ENCODE measurements at places on chromosomes 16 and 17.
A peak's percentile ranks its signal among the peaks of the same experiment; 100 is the strongest.

- DNase-seq = peak; percentile 99
Measured at GRCh38 chr17:21287703-21288449, 3.4 kb downstream of the MAP2K3 start.

GRCh38 chr16:17104654-17105053, 366.1 kb downstream of the XYLT1 start:
- DNase-seq = no peak

GRCh38 chr16:24070851-24071250, 185.3 kb upstream of the CACNG3 start:
- DNase-seq = peak; percentile 52

DNA sequence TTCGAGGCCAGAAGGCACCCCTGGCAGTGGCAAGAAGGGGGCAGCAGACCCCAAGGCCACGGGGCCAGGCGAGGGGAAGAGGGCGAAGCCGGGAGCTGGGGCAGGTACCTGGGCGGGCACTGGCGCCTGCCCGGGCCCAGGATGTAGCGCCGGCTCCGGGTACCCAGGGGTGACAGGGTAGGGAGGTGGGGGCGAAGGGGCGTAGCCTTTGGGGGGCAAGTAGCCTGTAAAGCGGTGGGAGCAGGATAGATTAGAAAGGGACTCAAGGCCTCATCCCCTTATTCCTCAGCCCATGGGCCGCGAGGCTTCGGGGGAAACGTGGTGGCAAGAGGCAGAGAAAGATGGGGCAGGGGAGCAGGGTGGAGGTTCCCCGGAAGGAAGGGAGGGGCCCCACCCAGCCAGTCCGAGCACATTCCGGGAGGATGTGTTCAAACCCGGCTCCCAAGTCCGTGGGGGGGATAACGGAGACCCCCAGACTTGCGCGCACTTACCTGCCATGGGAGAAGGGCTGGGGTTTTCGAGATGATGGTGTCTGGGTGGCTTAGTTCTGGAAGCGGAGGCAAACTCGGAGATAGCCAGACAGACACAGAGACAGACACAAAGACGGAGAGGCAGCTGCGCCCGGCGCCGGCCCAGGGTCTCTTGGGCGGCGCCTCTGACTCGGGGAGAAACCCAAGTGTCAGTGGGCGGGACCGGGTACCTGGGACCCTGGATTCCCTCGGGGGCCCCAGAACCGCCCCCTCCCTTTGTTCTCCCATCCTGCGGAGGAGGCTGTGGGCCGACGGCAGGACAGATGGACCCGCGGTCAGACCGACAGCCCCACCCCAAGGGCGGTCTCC, 493 bp downstream of the PLSCR3 start:
- DNase-seq = peak; percentile 16

DNA sequence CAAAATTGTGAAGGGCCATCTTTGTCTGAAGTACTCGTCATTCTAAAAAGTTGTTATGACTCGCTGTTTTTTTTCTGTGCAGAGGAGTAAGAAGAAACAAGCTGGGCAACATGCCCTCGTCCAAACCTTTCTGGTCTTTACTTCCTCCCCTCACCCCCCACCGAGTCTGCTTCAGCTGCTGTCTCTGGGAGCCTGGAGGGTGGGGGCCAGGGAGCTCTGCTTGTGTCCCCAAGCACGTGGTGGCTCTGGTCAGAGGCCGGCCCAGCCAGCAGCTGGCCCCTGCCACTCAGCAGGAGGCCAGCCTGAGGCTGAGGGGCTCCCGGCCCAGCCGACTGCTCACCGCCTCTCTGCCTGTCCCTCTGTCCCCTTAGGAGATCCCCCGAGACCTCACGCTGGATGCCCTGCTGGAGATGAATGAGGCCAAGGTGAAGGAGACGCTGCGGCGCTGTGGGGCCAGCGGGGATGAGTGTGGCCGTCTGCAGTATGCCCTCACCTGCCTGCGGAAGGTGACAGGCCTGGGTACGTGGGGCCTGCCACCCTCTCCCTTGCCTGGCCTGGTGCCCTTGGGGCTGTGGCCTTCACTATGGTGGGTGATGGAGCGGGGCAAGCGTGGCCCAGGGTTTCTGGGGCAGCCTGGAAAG, 53.7 kb upstream of the LGALS9 start:
- DNase-seq = no peak

DNA sequence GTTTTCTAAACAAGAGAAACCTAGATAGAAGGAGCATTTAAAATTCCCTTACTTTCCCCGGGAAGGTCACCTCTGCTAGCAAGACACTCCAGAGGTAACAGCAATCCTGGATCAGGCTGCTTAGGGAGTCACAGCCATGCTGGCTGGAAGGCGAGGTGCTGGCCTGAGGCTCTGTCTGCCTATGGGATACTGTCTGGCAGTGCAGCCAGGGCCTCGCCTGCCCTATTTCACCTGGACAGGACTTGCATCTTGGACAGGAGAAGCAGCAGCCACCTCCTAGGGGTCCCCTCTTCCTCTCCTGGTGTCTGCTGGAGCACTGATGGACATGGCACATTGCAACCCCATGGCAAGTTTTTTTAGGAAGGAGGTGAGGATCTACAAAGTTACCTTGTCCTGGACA, 15.1 kb downstream of the FA2H start:
- no peak for DNase-seq

DNA sequence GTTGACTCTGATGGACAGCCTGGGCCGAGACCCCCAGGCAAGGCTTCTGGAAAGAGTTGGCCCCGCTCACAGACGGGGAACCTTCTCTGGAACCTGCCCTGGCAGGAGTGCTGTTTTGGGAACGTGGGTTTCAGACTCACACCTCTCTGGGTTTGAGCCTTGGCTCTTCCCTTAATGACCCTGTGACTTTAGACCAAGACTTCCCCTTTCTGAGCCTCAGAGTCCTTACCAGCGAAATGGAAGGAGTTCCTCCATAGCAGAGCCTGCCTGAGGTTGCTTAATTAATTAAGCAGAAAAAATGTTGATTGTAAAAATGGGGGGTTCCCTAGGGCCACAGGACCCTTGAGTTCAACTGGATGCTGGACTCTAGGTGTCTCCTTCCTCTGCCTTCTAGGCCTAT, 408.2 kb downstream of the SEC14L1 start:
- DNase-seq = peak; percentile 55

GRCh38 chr16:65842067-65842466, 524.4 kb upstream of the CDH5 start:
- DNase-seq = no peak

- peak; percentile 53 for DNase-seq
Measured at GRCh38 chr17:37829592-37830123, 84.8 kb upstream of the HNF1B start.

- no peak for DNase-seq
Measured at GRCh38 chr16:48053418-48053745, 102.4 kb downstream of the ABCC12 start.

DNA sequence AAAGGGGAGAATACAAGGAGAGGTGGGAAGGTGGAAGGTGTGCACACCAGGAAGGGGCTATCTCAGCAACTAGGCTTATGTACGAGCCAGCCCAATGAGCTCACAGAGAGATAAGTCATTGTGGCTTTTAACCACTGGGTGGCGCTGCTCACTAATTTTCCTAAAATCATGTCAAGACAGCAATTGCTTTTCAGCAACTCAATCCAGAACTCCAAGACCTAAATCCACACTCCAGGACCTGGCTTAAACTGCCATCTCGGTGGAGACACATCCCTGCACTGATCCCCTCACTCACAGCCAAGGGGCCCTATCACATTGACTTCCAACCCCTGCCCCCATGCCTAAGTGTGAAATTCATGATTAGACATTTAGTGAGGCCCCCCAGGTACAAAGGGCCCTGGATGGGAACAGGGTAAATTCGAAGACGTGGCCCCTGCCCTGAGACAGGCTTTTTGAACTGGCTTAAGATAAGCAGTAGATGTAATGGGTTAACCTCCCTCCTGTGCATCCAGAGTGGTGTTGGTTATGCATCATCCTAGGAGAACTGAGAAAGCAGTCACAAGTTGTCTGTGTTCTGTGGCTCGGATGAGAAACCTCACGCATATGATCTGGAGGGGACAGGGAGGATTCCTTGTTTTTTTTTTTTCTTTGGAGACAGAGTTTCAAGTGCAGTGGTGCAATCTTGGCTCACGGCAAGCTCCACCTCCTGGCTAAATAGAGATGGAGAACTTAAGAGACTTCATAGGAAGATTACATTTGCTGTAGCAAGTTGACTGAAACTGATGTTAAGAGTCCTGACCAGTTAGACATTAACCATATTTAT, 11.5 kb downstream of the CCL16 start:
- DNase-seq = peak; percentile 90

DNA sequence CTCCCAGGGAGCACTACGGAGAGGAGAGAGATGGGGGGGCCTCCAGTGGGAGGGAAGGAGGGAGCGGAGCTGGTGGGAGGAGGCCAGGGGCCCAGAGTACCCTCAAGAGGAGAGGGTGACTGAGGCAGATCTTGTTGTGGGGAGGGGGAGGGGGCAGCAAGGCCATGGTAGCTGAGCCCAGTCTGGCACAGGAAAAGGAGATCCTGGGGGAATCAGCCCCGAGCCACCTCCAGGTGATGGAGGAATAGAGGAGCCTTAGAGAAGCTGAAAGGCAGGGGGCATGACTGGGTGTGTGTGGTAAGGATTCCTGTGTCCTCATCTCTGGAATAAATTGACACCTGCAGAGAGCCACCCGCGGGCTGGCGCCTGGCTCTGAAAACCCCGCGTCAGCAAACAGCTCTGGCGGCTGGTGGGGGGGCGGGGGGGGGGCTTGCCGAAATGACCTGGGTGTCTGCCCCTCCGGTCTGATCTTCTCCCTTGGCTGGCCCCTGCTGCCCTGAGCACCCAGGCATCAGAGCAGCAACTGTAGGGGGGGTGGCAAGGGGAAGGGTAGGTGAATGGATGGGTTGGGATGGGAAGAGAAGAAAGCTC, 1.3 kb upstream of the NLGN2 start:
- DNase-seq = no peak

DNA sequence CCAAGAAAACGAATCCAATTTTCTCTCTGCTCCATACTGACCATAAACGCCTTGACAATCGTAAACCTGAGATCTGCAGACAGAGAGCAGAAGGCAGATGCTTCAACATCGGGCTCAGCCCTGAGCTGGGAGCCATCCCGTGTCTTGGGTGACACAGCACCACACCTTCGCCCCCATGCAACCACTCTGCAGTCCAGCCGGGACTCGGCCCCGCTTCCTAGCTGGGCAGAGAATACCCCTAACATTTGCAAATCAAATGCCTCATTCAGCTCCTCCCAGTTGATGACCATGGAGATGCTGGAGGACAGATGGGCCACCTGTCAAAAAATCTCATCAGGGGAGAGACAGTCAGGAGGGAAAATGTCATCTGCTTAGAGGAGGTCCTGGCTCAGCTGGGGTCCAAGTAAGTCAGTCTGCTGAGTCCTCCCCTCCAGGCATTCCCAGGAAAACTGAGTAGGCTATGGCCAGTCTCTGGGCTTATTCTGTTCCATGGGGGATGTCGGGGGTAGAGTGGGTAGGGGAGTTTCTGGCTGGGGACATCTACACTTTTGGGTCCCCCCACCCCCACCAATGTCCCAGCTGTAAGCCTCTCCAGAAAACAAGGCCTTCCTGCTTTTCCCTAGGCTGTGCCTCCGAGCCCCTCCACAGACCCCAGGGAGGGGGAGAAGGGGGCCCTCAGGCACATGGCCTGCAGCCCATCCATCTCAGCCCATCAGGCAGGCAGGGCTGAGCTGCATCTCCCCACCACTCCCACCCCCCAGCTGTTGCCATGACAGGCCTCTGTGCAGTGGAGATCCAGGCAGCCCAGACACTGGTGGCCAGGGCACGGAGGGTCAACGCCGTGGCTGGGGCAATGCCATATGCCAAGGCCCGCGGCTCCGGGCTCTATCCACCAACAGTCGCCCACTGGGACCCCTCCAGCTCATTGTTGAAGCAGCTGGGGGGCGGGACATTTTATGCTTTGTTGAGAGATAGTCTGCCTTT, 158.6 kb downstream of the AXIN2 start:
- DNase-seq = no peak

GRCh38 chr16:80852261-80852872, 48.0 kb upstream of the CDYL2 start:
- DNase-seq = peak; percentile 57

- DNase-seq = peak; percentile 62
Measured at GRCh38 chr17:40317345-40317873, 8.4 kb downstream of the RARA start.
